ENCODE measurements at places on chromosomes 11 and 22. TPM values are rescaled to one million over a fixed set of nuclear protein-coding genes. Genes with fewer than 3 reads are reported as not detected.

Gene CLP1
- 22.4 TPM for total RNA-seq

Gene SLC5A12
- total RNA-seq = not detected

Gene TMPRSS13
- 0.70 TPM for total RNA-seq

Gene SYT8
- 0.70 TPM for total RNA-seq

Gene OR2D2
- not detected for total RNA-seq

Gene PVALB
- not detected for total RNA-seq

Gene ARHGAP8
- 15.6 TPM for total RNA-seq

Gene TRIM29
- total RNA-seq = 178 TPM

Gene SLC37A4
- total RNA-seq = 24.0 TPM

Data from hair follicular keratinocyte (primary cell).